ENCODE measurements at places on chromosomes 7 and 10.

DNA sequence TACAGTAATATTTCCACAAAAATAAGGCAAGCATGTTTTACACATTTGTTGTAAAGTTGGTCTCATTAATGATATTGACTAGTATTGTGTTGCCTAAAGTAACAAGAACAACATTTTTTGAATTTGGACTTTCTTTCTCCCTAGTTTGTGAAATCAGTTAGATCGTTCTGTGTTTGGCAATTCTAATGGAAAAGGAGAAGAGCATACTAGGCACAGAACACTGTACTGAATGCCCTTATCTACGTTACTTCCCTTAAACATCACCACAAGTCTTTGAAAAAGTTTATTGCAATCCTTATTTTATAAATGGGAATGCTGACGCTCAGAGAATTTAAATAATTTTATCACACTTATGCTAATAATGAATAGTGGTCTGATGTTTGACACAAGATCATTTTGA lies 372.2 kb downstream of the EXOC4 start:
- DNase-seq = no peak

GRCh38 chr7:140084142-140084655 lies 21.4 kb upstream of the PARP12 start:
- no peak for DNase-seq

DNA sequence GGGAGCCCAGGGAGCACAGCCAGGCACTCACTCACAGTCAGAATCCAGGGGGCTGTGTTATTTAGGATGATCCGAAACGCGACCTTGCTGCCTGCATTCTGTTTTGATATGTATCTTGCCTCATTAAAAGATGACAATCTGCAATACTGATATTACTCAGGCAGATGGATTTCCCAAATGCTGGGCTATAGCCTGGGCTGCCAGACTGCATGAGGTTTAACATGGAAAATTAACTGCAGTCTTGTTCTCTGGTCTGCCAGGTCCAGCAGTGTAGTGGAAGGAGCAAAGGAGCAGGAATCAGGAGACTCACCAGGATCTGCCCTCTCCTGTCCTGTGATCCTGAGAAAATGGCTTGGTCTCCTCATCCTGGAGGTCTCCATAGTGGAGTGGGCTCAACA lies 258.1 kb downstream of the PAXIP1 start:
- DNase-seq = no peak

DNA sequence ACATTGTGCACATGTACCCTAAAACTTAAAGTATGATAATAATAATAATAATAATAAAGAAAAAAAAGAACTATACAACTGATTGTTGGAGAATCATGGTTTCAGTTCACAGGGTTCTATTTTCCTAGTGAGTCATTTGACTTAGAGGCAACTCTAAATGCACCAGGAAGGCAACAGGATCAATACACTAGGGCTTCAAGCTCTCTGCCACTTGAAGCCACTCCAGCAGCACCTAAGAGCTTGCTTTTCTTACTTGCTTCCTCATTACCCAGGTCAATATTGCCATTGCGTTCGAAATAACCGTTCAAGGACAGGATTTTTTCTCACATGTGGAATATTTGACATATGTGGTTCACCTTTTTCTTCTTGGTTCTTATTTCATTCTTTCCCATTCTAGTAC lies 189.7 kb downstream of the GRM3 start:
- no peak for DNase-seq

- DNase-seq = no peak
These were observed 243.6 kb downstream of the TWIST1 start for GRCh38 chr7:18873734-18874336.

GRCh38 chr7:123494193-123494796 lies 40.1 kb downstream of the IQUB start:
- no peak for DNase-seq

DNA sequence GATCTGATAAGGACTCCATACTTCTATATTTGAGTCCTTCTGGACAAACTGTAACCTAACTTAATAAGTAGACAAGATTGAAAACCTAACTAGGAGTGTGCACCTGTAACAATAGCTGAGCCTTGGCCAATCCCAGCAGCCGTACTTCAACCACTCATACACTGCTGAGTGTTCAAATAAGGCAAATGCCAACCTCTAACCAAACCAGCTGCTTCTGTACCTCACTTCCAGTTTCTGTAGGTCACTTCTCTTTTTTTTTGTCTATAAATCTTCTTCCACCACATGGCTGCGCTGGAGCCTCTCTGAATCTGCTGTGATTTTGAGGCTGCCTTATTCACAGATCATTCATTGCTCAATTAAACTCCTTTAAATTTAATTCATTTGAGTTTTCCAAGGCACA lies 753.2 kb downstream of the DNAJB9 start:
- no peak for DNase-seq
